CD8-positive, alpha-beta memory T cell (primary cell): ENCODE measurements at places on chromosomes 13 and 19.
A peak's percentile ranks its signal among the peaks of the same experiment; 100 is the strongest.

- DNase-seq, result no peak
Observed at GRCh38 chr19:39377373-39378362, 13.2 kb downstream of the PAF1 start.

DNA sequence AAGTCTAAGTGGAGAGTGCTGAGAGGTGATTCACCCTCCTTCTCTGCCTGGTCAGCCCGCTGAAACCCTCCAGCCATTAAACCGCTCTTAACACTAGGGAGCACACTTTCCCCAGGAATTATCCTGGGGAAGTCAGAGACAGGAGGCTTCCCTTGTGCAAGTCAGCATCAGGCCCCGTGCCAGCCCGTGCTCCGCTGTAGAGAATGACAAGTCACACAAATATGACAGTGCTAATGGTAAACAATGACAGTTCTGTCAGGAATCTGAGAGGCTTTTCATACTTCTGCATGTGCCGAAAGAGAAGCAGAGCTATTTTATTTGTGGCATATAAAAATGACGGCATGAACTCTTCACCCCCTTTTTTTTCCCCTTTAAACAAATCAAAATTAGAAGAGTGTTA is 816.9 kb upstream of the SLC10A2 start:
- no peak for DNase-seq

- no peak for DNase-seq
Observed at GRCh38 chr13:22198001-22198400, 527.1 kb downstream of the FGF9 start.

DNA sequence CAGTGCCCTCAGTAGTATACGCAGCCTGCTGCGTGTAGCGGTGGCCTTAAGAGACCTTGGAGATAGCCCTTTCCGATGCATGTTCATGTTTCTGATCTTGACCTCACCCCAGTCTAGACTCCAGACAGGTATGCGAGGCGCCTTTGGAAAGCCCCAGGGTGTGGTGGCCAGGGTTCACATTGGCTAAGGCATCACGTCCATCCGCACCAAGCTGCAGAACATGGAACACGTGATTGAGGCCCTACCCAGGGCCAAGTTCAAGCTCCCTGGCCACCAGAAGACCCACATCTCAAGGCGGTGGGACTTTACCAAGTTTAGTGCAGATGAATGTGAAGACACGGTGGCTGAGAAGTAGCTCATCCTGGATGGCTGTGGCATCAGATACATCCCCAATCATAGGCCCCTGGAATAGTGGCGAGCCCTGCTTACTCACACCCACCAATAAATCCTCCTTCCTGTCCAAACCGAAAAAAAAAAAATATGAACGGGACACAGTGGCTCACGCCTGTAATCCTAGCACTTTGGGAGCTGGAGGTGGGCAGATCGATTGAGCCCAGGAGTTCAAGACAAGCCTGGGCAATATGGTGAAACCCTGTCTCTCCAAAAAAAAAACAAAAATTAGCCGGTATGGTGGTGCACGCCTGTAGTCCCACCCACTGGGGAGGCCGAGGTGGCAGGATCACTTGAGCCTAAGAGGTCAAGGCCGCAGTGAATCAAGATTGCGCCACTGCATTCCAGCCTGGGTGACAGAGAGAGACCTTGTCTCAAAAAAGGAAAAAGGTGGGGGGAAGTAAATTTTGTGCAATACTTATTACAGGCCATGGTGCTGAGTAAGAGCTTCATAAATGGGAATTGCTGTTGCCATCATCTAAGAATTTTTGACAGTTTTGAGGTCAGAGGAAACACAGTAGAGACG is 12.4 kb upstream of the CBLC start:
- no peak for DNase-seq

DNA sequence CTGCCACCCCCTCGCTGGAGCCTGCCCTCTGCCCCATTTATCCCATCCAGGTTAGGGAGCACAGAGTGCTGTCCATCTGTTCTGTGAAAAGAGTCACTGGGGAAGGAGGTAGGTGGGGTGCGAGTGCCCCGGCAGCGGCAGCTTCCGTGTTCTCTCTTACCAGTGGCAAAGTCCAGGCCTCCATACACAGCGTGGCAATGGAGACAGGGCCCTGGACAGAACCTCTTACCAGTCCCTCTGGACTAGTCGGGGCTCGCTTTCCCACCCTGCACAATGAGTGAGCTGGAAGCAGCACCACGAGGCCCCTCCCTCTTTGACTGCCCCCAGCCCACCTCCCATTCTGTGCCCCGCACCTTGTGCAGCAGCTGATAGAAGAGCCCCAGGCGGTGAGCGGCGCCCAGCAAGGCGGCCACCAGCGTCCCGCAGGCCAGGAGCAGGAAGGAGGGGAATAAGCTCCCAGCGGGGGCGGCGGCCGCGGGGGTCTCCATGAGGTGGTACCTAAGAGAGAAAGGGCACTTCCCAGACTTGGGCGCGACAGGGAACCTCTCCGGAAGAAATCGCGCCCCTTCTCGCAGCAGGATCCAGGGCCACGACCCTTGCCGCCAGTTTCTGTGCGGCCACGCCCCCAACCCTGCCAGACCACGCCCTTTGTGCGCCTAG is 17.5 kb downstream of the SYDE1 start:
- DNase-seq, result no peak

- no peak for DNase-seq
Observed at GRCh38 chr13:74162135-74162534, 27.9 kb upstream of the KLF12 start.

- no peak for DNase-seq
Observed at GRCh38 chr19:31071136-31071855, 277.9 kb downstream of the TSHZ3 start.

GRCh38 chr13:25192489-25192888 is 20.4 kb upstream of the AMER2 start:
- no peak for DNase-seq

DNA sequence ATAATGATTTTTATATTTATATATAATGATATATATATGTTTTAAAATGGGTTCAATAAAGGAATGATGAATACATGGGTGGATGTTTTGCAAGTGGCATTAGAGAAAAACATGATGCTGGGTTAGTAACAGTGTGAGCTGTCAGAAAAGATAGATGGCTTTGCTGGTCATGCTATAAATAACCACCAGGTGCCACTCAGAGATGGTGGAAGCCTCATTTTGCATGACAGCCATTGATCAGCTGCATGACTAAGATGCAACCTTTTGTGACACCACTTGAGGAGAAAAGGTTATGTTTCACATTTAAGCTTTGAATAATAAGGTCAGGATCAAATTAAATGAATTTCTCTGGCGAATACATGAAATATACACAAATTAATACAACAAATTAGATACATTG is 737.7 kb downstream of the PCDH9 start:
- DNase-seq, result no peak

DNA sequence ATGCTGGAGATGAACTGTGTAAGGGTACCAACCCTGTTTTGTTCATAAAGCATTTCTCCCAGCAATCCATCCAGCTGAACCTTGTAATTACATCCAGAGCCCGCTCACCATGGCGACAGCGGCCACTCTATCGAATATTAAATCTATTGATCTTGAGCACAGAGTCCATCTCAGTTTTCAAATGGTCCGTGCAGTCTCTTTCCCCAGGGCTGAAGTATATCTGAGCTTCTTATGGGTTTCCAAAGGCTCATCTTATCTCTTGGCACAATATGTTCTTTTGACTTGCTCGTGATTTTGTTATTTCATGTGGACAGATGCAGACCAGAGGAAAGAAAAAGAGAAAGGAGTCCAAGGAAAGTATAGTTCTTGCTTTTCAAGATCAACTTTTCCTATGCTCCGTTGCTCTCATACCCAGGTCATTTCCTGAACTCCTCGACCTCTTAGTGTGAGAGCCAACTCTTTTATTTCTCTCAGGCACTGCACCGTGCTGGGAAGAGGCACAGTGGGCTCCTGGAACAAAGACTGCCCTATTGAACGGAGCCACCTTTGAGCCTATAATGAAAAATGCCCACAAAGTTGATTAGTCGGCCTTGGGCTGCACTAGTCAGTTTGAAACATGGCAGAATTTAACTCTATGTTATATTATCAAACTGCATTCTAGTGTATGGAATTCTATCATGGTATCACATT is 66.7 kb downstream of the RFC3 start:
- no peak for DNase-seq

GRCh38 chr19:30719189-30719998 is 347.2 kb downstream of the ZNF536 start:
- DNase-seq, result no peak

DNA sequence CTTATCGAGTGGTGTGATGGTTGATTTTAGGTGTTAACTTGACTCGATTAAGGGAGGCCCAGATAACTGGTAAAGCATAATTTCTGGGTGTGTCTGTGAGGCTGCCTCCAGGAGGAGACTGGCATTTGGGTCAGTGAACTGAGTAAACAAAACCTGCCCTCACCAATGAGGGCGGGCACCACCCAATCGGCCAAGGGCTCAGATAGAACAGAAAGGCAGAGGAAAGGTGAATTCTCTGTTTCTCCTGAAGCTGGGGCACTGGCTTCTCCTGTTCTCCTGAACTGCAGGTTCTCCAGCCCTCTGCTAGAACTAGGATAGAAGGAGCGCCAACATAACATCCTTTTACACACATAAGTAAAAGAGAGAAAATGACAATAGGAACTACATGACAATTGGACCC is 35.1 kb downstream of the ESD start:
- no peak for DNase-seq

DNA sequence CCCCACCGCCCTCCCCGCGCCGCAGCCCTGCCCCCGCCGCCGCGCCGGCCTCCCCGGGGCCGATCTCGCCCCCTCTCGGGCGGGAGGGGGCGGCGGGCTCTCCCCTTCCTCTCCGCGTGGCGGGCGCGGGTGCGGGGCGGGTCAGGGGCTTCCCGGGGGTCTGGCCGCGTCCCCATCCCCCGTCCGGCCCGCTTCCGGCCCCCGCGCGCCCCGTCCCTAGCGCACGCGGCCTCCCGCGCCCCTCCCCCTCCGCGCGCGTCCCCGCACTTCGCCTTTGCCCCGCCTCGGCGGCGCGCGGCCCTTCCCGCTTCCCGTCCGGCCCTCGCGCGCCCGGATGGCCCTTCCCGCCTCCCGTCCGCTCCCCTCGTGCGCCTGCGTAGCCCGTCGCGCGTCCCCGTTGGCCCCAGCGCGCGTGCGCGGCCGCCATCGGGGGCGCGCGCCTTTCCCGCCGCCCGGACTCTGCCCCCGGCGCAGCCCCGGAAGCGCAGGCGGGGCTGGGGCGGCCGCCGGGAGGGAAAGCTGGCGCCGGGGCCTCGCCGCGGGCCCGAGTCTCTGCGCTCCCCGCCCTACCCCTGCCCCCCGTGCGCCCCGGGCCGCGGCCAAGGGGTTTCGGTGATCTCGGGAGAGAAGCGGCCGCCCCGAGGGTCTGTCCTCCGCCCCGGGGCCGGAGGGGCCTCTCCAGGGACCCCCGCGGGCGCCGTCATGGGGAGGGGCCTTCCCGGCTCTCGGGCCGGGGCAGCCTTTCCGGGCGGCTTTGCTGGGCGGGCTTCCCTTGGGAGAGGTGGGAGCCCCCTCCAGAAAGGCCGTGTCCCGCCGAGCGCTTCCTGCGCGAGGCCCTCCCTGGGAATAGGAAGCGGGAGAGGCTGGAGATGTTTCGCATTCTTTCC is 519 bp downstream of the PTBP1 start:
- peak; percentile 88 for DNase-seq

- no peak for DNase-seq
Observed at GRCh38 chr13:39144941-39145533, 106.8 kb downstream of the NHLRC3 start.
